ENCODE measurements at places on chromosomes 16 and 17.

DNA sequence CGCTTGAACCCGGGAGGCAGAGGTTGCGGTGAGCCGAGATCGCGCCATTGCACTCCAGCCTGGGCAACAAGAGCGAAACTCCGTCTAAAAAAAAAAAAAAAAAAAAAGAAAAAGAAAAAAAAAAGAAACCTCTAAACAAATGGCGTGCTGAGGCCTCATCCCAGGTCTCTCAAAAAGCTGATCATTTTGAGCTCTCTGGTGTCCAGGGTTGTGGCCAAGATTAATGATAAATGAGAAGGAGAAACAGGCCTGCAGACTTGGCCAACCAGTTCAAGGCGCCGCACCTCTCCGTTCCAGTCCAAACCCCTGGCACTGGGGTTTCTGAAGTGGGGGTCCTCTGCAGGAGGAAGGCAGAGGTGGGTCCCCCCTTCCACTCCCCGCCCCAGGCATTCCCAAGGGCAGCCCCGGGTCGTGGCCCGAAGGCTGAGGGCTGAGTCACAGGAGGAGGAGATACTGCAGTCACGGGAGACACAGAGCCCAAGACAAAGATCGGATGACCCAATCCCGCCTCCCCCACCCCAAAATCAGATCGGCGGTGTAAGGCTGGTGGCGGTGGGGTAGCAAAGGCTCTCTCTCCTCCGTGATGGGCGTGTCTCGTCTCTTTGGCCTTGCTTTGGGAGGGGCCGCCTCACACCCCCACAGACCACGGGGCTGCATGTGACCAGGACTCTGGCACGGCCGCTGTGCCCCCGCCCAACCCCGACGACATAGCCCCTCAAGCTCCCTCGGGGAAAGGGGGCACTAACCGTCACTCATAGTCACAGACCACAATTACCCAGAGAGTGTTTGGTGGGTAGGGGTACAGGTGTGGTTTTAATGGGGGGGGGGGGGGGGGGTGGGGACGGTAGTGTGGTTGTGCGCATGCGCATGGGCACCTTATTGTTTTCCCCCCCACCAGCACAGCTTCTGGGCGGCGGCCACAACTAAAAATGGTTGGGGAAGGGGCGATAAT, 1.1 kb downstream of the VAT1 start:
- peak; percentile 41 for DNase-seq

- DNase-seq = no peak
These were observed 129.1 kb downstream of the MYO1D start for GRCh38 chr17:32747856-32748255.

DNA sequence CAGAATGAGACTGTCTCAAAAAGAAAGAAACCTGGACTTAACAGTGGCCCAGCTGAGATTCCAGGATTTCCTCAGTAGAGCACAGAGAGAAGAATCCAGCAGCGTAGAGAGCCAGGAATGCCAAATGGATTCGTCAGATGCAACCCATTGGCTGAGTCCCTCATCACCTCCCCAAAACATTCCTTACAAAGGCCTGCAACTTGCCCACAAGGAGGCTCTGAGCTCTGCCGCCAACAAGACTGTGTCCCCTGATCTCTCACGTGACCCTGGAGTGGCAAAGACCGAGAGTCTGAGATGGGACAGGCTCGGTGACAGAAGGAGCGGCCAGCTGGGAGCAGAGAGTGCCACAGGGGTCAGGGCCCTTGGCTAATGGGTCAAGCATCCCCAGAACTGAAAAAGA, 6.9 kb upstream of the CHMP6 start:
- no peak for DNase-seq

DNA sequence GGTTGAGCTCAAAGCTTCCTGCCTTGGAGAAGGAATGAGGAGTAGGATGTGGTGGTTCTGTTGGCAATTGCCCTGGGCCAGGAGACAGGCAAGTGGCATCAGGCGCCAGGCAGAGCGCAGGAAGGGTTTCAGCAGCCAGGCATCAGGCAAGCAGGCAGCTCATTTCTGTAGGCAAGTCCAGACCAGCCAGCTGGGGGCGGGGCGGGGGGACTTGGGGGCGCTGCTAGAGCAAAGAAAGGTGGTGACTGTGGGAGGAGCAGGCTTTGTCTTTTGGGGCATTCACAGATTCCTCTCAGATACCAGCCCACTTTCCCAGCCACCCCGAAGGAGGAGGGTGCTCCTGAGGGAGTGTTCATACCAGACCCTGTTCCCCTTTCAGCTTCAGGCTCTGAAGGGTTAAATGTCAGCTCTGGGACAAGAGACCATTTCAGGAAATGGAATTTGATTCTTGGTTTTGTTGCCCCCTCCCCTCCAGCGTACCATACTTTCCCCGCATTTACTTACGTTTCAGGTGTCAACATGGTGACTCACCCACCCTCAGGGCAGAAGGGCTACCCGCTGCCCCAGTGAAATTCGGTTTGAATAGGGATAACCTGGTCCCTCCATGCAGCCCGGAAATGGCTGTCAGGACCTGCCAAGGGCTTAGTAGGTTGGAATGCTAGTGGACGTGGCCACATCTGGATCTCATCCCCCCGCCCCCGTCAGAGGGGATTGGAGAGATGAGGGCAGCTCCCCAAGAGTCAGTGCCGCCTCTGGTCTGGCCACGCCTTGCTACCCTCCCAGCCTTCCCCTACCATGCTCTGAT, 13.2 kb downstream of the NGFR start:
- DNase-seq = no peak

DNA sequence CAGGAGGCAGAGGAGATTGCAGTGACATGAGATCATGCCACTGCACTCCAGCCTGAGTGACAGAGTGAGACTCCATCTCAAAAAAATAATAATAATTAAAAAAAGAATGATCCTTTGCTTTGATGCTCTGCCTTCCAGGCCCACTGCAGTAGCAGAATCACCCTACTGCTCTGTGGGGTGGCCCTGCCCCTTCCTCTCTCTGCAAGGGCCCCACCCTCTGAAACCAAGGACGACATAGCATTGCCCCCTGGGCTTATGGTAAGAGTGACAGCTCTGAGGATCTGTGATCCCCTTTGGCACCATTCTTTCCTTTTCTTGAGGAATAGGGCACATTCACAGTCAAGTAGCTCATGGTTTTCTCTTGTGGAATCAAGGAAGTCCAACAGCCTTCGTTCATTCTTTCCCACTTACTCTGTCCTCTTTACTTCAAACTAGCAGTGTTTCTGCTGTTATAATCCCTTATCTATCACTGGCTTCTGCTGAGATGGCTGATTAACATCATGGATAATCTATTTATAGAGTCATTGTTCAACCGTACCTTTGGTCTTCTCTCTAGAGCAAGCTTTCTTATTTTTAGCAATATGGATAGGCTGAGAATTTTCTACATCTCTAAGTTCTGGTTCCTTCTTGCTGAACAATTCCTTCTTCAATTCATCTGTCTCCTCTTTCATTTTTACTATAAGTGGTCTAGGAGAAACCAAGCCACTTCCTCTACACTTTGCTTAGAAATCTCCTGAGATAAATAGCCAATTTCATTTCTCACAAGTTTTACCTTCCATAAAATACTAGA, 14.1 kb downstream of the RAD51C start:
- no peak for DNase-seq

DNA sequence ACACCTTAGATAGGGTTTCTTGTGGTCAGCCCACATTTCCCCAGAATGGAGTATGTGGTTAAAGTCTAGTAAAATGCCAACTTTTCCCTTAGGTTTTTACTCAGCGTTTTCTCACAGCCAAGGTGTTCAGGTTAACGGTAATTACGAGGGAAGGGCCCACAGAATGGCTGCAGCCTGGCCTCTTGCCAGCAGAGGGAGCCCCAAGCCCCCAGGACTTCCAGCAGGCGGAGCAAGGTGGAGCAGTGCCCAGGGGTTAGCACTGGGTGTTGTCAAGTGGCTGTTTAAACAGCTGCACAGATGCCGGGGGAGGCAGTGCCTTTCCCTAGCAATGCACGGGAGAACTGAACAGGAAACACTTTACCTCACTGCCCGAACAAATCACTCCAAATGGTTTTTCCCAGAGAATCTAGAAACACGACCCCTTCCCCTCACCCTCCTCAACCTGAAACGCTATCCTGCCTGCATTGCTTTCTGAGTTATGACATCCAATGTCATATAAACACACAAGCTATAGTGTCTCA, 6.6 kb downstream of the PHB1 start:
- DNase-seq = peak; percentile 84

- DNase-seq = no peak
These were observed 5.4 kb downstream of the SCPEP1 start for GRCh38 chr17:56983366-56983765.

GRCh38 chr16:77212741-77213541, 13.7 kb downstream of the SYCE1L start:
- peak; percentile 72 for DNase-seq

DNA sequence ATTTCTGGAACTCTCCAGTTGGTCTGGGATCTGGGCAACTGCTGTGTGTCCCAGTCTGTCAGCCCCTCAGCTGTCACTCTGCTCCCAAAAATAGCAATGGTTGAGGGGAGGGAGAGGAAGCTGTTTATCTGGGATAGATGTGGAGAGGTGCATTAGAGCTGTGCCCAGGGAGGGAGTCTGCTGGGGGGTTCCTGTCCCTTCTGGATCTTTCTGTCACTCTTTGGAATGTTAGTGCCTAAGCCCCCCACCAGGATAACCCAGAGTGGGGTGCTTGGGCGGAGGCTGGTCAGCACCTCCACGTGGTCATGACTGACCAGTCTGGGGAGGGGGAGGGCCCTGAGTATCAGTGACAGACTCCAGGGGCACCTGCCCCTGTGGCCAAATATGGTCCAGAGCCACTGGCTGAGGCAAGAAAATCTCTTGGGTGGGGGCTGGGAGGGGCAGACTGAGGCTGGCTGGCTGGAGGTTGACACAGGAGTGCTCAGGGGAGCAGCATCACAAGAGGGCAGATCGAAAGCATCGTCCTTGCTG, at the start of gene UNC45B:
Gene UNC45B (plus strand): TSS at position 443 of the 531 bp plus-strand sequence. CDS start 447 bp downstream, outside the sequence.
- no peak for DNase-seq

- DNase-seq = no peak
These were observed 18.8 kb downstream of the CLUAP1 start for GRCh38 chr16:3519581-3519980.

GRCh38 chr17:9247401-9247938, 226.2 kb downstream of the NTN1 start:
- DNase-seq = no peak

DNA sequence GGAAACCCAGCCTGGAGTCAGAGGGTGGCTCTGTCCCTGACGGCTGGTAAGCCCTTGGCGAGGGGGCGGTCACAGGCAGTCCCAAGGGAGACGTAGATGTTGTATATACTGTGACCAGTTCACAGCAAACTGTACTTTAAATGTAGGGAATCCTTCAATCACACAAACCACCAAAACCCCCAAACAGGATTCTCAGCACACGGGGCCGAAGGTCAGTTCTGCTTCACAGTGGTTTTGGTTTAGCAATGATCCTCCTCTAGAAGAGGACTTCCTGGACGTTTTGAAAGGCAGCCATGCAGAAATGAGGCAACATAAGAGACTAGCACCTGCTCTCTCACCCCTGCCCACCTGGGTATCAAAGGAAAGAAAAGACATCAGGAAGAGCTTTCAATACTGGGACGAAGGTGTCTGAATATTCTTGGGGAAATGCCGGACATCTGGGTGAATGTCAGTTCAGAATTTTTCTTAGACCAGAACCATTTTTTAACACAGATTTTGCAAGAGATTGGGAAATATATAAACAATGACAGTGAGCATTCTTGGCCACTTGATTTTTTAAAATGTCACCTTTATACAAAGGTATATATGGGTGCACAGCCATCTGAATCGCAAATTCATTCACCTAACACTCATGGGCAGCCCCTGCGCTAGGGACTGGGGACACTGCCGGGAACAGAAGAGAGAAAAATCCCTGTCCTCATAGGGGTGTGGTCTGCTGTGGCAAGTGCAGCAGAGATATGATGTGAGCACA, 74.2 kb downstream of the CRISPLD2 start:
- DNase-seq = no peak

- no peak for DNase-seq
These were observed 1013.8 kb upstream of the EEF2KMT start for GRCh38 chr16:6111390-6111789.
